ENCODE measurements at places on chromosomes 5 and 9. TPM values are rescaled to one million over a fixed set of nuclear protein-coding genes. Genes with fewer than 3 reads are reported as not detected.
A peak's percentile ranks its signal among the peaks of the same experiment; 100 is the strongest.

- no peak overlapping the region for H3K27ac ChIP-seq
- no peak overlapping the region for H3K4me3 ChIP-seq
- no peaks in the 10 kb centered on the region for H3K27me3 ChIP-seq
- no peaks in the 10 kb centered on the region for H3K36me3 ChIP-seq
- no peaks in the 10 kb centered on the region for H3K4me1 ChIP-seq
- no peak for DNase-seq
These were observed 240.6 kb upstream of the MAP3K1 start for GRCh38 chr5:56574778-56575177.

- no peaks in the 10 kb centered on the region for H3K27me3 ChIP-seq
- peaks cover 31% of the 10 kb centered on the region for H3K4me1 ChIP-seq
- H3K27ac ChIP-seq = peak overlapping the region; percentile 54
- no peak overlapping the region for H3K4me3 ChIP-seq
These were observed 56.3 kb downstream of the DAB2IP start for GRCh38 chr9:121707477-121708424.

DNA sequence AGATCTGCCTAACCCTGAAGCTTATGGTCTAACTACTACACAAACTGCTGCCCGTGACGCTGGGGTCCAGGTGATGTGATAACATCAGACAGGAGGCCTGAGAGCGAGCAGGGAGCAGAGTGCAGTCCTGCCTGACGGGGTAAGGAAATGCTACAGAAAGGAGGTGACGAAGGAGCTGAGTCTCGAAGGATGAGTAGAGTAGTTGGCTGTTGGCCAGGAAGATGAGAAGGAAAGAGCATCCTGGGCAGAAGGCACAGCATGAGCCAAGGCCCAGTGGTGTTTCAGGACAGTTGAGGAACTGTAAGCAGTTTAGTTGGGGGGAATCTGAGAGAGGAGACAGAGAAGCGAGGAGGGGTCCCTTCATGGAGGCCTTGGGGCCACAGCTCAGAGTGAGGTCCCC, 136.0 kb upstream of the TBC1D2 start:
- no peaks in the 10 kb centered on the region for H3K36me3 ChIP-seq
- DNase-seq = no peak
- peaks cover 3% of the 10 kb centered on the region for H3K4me1 ChIP-seq
- peaks cover 2% of the 10 kb centered on the region for H3K27me3 ChIP-seq
- H3K27ac ChIP-seq = peak overlapping the region; percentile 29

- H3K36me3 ChIP-seq = no peaks in the 10 kb centered on the region
- H3K4me3 ChIP-seq = no peak overlapping the region
- H3K27ac ChIP-seq = peak overlapping the region; percentile 71
- no peaks in the 10 kb centered on the region for H3K27me3 ChIP-seq
- no peak for DNase-seq
These were observed 39.2 kb downstream of the TLE4 start for GRCh38 chr9:79610791-79611614.

GRCh38 chr9:137161558-137162486, 8.0 kb downstream of the LRRC26 start:
- H3K4me1 ChIP-seq = peaks cover 18% of the 10 kb centered on the region
- H3K36me3 ChIP-seq = no peaks in the 10 kb centered on the region
- no peak overlapping the region for H3K27ac ChIP-seq
- no peak for DNase-seq
- H3K27me3 ChIP-seq = peaks cover 100% of the 10 kb centered on the region

DNA sequence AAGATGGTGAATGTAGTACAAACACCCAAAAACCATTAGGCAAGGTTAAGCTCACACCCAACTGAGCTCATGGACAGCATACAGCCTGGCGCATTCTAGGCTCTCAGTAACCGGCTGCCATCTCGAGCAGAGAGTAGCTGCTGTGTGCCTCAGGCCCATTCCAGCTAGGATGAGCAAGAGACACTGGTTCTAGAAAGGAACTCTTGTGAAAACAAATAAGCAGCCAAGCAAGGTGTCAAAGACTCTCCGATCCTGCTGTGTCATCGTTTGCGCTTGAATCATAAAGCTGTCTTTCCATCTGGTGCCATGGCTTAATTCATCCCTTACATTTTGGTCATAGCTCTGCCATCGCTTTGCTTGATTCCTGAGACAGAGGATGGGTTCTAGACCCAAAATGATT, 135.4 kb upstream of the MSX2 start:
- no peaks in the 10 kb centered on the region for H3K36me3 ChIP-seq
- H3K27ac ChIP-seq = no peak overlapping the region
- no peak for DNase-seq
- H3K4me1 ChIP-seq = no peaks in the 10 kb centered on the region
- no peaks in the 10 kb centered on the region for H3K27me3 ChIP-seq
- H3K4me3 ChIP-seq = no peak overlapping the region

GRCh38 chr5:73564018-73564417, 1.4 kb downstream of the ANKRA2 start:
- H3K27ac ChIP-seq = peak overlapping the region; percentile 95
- H3K4me1 ChIP-seq = peaks cover 80% of the 10 kb centered on the region
- H3K27me3 ChIP-seq = no peaks in the 10 kb centered on the region

GRCh38 chr9:33907347-33907746, 90.4 kb downstream of the UBE2R2 start:
- no peaks in the 10 kb centered on the region for H3K4me1 ChIP-seq
- H3K36me3 ChIP-seq = peaks cover 6% of the 10 kb centered on the region
- no peak for DNase-seq
- no peak overlapping the region for H3K4me3 ChIP-seq

DNA sequence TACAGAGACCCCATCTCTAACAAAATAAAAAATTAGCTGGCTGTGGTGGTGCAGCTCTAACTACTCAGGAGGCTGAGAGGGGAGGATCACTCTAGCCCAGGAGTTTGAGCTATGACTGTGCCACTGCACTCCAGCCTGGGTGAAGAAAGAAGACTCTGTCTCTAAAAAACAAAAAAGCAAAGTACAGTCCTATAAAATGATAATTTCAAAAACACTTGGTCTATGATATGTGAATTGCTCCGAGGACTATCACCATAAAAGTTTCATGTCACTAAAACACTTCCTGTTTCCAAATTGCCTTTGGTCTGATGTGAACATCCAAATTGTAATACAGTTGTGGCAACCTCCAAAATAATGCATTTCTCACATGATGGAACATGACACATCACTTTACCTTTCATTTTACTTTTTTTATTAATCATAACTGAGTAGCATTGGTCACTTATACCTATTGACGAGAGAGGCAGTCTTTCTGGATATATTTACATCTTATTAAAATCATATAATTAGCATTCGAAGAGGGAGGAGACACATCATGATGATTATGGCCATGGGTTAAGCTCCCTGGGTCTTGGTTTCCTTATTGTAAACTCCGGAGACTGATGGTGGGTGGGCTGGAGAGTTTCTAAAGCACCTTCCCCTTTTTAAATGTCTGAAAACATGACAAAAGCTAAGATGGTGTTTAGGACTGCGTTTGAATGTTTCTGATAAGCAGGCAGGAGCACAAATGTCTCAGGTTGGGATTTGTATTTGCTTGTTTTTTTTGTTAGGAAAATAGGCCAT, 25.8 kb upstream of the CD180 start:
- peak overlapping the region; percentile 65 for H3K27ac ChIP-seq
- no peak overlapping the region for H3K4me3 ChIP-seq
- no peaks in the 10 kb centered on the region for H3K27me3 ChIP-seq
- DNase-seq = no peak
- peaks cover 28% of the 10 kb centered on the region for H3K4me1 ChIP-seq
- no peaks in the 10 kb centered on the region for H3K36me3 ChIP-seq

GRCh38 chr5:138110266-138110963, 26.6 kb downstream of the WNT8A start:
- H3K27ac ChIP-seq = no peak overlapping the region
- H3K27me3 ChIP-seq = no peaks in the 10 kb centered on the region
- H3K4me3 ChIP-seq = no peak overlapping the region
- no peak for DNase-seq
- no peaks in the 10 kb centered on the region for H3K36me3 ChIP-seq

DNA sequence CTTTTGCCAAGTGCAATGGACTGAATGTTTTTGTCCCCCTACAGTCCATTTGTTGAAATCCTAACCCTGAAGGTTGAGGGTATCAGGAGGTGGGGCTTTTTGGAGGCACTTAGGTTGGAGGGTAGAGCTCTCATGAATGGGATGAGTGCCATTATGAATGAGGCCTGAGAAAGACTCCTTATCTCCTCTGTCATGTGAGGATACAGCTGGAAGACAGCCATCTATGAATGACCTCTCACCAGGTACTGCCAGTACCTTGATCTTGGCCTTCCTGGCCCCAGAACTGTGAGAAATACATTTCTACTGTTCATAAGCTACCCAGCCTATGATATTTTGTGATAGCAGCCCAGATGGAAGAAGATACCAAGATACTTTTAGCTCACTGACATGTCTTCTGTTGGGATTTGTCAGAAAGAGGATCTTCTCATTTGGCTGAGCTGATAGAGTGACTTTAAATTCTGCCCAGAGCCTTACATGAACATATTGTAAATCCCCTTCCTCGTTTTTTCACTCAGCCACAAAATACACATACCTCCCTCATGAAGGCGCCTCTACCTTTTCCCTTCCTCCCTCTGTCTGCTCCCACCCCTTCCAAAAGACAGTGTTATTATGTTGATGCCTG, 256.4 kb downstream of the PDZD2 start:
- no peaks in the 10 kb centered on the region for H3K36me3 ChIP-seq
- DNase-seq = no peak
- no peaks in the 10 kb centered on the region for H3K4me1 ChIP-seq
- no peaks in the 10 kb centered on the region for H3K27me3 ChIP-seq
- H3K4me3 ChIP-seq = no peak overlapping the region
- no peak overlapping the region for H3K27ac ChIP-seq

- no peaks in the 10 kb centered on the region for H3K36me3 ChIP-seq
- H3K4me3 ChIP-seq = no peak overlapping the region
- H3K27me3 ChIP-seq = no peaks in the 10 kb centered on the region
These were observed 40.0 kb downstream of the NUDT12 start for GRCh38 chr5:103522586-103522985.

- no peaks in the 10 kb centered on the region for H3K27me3 ChIP-seq
- H3K36me3 ChIP-seq = no peaks in the 10 kb centered on the region
- no peak overlapping the region for H3K27ac ChIP-seq
- DNase-seq = no peak
- H3K4me1 ChIP-seq = no peaks in the 10 kb centered on the region
These were observed 830.9 kb upstream of the WWC1 start for GRCh38 chr5:167460449-167461020.

DNA sequence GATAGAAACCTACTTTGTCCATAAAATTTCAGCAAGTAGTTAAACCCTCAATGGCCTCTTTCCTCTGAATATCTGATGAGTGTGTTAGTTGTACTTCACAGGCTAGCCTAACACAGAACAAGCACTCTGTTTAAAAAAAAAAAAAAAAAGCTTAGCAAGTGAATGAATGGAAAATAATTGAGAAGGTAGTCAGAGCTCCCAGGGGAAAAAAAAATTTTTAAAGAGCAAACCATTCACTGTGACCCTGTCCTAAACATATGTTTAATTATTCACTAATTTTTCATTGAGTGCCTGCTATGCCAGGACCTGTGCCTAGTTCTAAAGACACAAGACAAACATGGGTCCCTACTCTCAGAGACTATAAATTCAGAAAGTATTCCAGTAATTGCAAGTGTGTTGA, 69.3 kb downstream of the SH3RF2 start:
- no peak overlapping the region for H3K4me3 ChIP-seq
- H3K27me3 ChIP-seq = no peaks in the 10 kb centered on the region
- H3K36me3 ChIP-seq = no peaks in the 10 kb centered on the region
- no peak for DNase-seq
- no peaks in the 10 kb centered on the region for H3K4me1 ChIP-seq
- H3K27ac ChIP-seq = no peak overlapping the region

DNA sequence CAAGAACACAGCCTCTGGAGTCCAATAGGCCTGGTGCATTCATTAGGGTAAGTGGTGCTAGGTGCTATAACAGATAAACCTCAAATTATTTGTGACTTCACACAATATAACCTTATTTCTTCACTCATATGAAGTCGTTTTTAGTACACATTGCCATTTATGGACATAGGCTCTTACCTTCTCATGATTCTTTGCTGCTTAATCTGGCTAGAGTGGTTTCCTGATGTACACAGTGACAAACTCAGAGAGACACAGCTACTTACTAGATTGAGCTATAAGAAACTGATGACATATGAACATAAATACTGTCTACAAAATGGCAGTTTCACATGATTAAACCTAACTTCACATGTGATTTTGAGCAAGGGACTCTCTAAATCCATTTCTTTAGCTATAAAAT, 14.2 kb upstream of the SUB1 start:
- no peaks in the 10 kb centered on the region for H3K36me3 ChIP-seq
- H3K27ac ChIP-seq = no peak overlapping the region
- no peak overlapping the region for H3K4me3 ChIP-seq
- no peak for DNase-seq

- peaks cover 10% of the 10 kb centered on the region for H3K36me3 ChIP-seq
- no peaks in the 10 kb centered on the region for H3K27me3 ChIP-seq
- DNase-seq = no peak
- H3K4me1 ChIP-seq = peaks cover 60% of the 10 kb centered on the region
These were observed 293 bp downstream of the CENPP start for GRCh38 chr9:92325991-92326500.

- no peaks in the 10 kb centered on the region for H3K27me3 ChIP-seq
- no peak overlapping the region for H3K27ac ChIP-seq
- DNase-seq = no peak
- no peaks in the 10 kb centered on the region for H3K4me1 ChIP-seq
These were observed 38.3 kb downstream of the EQTN start for GRCh38 chr9:27258662-27259061.

GRCh38 chr9:125103770-125104460, 39.4 kb downstream of the SCAI start:
- H3K36me3 ChIP-seq = no peaks in the 10 kb centered on the region
- no peaks in the 10 kb centered on the region for H3K27me3 ChIP-seq
- no peak for DNase-seq
- H3K4me3 ChIP-seq = no peak overlapping the region
- H3K27ac ChIP-seq = no peak overlapping the region

DNA sequence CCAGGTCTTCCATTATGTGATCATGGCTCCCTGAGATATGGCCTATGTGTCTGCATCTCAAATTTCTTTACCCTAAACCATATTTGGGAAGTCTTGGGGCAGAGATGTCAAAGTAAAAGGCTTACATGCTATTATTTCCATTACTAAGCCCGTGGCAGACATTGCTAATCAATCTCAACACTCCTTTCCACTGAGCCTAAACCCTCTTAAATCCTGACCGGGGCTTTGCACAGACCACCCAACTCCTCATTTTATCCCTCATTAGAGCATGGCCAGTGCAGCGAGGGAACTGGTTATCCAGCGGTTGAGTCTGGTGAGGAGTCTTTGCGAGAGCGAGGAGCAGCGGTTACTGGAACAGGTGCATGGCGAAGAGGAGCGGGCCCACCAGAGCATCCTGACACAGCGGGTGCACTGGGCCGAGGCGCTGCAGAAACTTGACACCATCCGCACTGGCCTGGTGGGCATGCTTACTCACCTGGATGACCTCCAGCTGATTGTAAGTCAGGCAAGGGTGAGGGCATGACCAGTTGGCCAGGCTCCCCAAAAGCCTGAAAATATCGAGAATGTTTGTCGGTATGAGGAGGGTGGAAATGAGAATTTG, 11.0 kb downstream of the BSPRY start:
- H3K36me3 ChIP-seq = no peaks in the 10 kb centered on the region
- no peak overlapping the region for H3K4me3 ChIP-seq
- no peak for DNase-seq
- H3K4me1 ChIP-seq = no peaks in the 10 kb centered on the region
- H3K27me3 ChIP-seq = no peaks in the 10 kb centered on the region
- H3K27ac ChIP-seq = no peak overlapping the region

Gene KIF4B
- total RNA-seq = 0.06 TPM

Gene SPATA6L
- total RNA-seq = 0.32 TPM

Gene ZNF658
- total RNA-seq = 5.5 TPM

Gene C9orf50
- total RNA-seq = 0.22 TPM

Gene GHR
- 6.9 TPM for total RNA-seq

Gene SOHLH1
- not detected for total RNA-seq

Gene IL7R
- 82.3 TPM for total RNA-seq

Gene TPRN
- total RNA-seq = 7.2 TPM

Gene NSUN2
- 55.3 TPM for total RNA-seq

Gene EDIL3
- total RNA-seq = 2.4 TPM

Gene RNF180
- total RNA-seq = 6.4 TPM

Gene KCNV2
- not detected for total RNA-seq

Measured in spleen (tissue), 13 donors.